ENCODE measurements at places on chromosomes 1 and 21.

GRCh38 chr1:224933584-224933983 is 4.1 kb downstream of the DNAH14 start:
- no peak for DNase-seq

GRCh38 chr21:46559291-46559983 is 45.4 kb downstream of the S100B start:
- no peak for DNase-seq

GRCh38 chr1:153776352-153776751 is 1.1 kb downstream of the SLC27A3 start:
- DNase-seq, result no peak

- DNase-seq, result no peak
Measured at GRCh38 chr1:167434306-167434705, 84.0 kb downstream of the CD247 start.

DNA sequence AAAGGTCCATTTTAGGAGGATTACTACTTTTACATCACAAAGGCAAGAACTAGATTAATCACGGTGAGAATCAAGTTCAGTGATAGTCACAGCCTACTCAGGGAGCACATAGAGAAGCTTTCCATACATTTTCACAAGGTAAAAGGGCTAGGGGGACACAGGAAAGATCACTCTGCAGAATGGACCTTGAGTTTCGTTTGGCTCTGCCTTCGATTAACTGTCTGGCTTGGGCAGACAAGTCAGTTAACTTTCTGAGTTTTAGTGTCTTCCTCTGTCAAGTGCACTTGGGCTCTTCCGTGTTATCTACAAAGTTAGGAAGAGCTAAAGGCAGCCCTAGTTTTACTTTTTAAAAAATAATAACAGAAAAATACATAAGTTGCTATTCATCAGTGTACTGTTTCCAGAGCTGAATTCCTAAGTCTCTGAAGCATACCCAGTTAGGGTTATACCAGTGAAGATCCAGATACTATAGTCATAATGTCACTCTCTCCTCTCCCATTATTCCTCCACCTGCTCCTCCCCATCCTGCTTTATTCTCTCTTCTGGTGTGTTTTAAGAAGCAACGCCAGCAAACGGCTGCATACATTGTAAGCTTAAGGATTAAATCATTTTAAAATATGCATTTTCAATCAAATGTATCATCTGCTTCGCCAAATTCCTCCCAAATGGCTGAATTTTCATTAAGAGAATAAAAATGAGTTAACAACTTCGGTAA is 1.7 kb downstream of the CEP170 start:
- no peak for DNase-seq

GRCh38 chr1:47717341-47717740 is 279.5 kb downstream of the FOXD2 start:
- no peak for DNase-seq

- DNase-seq, result no peak
Measured at GRCh38 chr1:189606795-189607476, 870.7 kb downstream of the BRINP3 start.

DNA sequence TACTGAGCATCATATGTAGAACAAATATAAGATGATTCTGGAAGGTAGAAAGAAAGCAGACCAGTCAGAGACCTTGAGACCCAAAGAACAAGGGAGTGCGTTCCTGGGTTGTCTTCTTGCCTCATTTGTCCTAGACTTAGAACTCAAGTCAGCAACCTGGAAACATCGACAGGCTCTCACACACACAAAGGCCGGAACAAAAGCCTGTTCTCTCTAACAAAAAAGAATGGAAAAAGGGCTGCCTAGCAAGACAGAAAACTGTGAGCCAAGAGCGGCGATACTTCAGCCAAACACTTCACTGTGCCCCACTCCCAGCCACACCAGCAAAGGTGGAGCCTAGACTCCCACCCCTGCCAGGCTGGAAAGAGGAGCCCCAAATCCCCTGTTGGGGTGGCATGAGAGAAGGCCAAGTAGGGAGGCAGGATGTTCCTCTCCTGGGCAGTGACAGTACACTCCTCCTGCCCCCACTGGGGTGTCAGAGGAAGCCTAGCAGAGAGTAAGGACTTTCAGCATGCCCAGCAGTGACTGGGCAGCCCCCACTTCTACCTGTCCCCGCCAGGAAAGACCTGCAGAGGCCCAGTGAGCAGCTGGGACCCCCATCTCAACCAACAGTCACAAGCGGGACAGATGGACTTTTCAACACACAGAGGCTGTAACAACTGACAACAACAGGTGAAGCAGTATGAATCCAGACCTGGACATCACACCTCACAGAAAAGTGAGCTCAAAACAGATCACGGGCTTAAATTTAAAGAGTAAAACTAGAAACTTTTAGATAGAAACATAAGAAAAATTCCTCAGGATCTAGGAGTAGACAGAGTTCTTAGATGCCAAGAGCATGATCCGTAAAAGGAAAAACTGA is 33.0 kb downstream of the MRAP start:
- no peak for DNase-seq

DNA sequence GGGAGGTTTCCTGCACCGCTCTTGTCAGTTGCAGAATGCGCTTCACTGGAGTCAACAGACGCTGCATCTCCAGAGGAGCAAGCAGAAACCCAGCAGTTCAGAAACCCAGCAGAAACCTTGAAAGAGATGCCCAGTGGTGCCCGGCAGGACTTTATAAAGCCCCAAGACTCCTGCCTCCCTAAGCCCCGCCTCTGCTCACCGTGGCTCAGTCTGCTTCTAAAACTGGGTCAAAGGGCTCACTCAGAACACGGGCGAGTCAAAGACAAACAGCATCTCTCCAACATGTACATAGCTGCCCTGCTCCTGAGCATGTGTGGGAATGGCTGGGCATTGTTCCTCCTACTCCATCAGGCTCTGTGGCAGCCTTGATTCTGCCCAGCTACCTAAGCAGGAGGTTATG is at the start of gene HMGCS2:
Gene HMGCS2 (minus strand): TSS at position 128 of the 400 bp plus-strand sequence. CDS start 61 bp downstream, at position 67.
- no peak for DNase-seq

DNA sequence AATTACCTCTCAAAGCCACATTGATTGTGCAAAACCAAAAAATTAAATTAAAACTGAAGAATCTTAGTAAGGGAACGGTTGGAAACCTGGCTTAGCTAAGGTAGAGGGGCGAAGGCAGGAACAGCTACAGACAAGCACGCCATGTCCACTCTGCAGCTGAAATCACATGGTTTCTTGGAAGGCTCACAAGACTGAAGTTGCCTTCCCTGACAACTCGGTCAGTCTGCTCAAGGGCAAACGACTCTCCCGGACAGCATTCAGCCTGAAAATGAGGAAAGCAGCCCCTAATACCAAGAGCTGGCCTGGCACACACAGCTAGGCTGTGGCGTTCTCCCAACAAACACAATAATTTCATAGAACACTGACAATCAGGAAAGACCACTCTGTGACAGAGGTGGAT is 22.7 kb upstream of the BECN2 start:
- no peak for DNase-seq
